ENCODE measurements at places on chromosomes 12 and 14.

- DNase-seq: no peak
Measured at GRCh38 chr14:100223332-100224201, 15.4 kb upstream of the YY1 start.

- DNase-seq: no peak
Measured at GRCh38 chr12:92470608-92471021, 232.2 kb upstream of the PLEKHG7 start.

- no peak for DNase-seq
Measured at GRCh38 chr12:82625523-82625922, 61.2 kb upstream of the TMTC2 start.

- DNase-seq: no peak
Measured at GRCh38 chr12:8687846-8688601, 9.8 kb upstream of the RIMKLB start.

DNA sequence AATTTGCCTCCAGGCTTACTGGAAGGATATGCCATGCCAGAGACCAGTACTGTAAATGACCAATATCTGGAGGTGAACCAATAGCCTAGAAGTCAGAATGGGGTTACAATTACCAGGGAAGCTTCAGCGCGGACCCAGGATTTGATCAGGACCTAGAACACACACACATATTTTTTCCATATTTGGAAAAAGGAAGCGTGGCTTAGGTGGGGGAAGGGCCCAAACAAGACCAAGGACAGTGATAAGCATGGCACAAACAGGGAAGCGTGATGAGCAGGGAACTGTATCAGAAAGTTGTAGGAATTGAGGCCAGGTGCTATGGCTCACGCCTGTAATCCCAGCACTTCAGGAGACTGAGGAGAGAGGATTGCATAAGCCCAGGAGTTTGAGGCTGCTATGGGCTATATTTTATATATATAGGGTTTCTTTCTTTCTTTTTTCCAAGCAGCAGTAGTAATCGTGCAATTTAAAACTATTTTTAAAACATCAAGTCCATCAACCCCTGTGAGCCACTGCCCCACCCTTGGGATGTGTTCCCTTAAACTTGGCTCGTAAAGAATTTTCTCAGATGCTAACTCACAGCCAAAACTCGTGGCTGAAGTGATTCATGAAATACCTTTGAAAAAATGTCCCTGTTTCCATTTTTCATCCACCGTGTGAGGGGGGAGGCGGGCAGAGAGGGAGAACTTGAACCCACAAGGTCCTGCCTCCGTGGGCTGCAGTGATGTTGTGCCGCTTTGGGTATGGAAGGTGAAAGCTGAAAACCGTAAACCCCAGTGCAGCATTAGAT is 16.7 kb downstream of the HRK start:
- DNase-seq: no peak

Measured in activated CD8-positive, alpha-beta memory T cell treated with anti-CD3 and anti-CD28 coated beads for 24 hours (primary cell).